Astrocyte (in vitro differentiated cells and primary cell): ENCODE measurements at places on chromosomes 1 and 21.
A peak's percentile ranks its signal among the peaks of the same experiment; 100 is the strongest.

DNA sequence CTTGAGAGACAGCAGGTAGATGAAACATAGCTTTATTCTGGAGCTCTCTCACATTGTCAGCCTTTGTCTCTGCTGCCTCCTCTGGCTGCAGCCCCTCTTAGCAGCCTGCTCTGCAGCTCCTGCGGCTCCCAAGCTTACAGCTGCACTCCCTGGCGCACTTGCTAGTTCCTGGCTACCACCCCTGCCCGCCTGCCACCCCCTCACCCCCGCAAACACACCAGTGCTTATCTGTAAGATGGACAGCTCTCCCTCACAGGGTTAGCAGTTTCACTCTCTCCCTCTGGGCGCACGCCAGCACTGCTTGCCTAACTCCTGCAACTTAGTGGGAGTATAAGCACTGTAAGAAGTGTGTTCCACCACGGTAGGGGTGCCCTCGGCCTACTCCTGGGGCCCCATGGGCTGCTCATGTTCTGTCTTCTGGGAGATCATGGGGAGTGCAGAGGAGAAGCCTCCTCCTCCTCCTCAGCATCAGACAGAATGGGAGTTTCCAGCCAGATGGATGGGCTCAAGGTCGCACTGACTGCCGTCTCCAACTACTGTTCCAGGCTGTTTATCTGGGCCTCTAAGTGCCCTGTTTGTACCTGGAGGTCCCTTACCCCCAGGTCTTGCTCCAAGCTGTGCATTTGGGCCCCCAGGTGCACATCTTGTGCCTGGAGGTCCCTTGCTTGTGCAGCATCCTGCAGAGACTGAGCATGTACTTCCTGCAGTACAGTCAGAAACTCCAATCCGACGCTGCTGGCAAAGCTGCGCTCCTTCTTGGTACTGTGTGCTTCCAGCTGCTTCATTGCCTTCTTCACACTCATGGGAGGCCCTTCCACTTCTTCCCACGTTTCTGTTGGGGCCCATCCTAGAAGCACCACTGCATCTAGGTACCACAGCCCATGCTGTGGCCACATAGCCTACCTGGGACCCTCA, 1388.1 kb downstream of the AMY1C start:
- no peaks in the 10 kb centered on the region for H3K36me3 ChIP-seq
- H3K4me3 ChIP-seq: no peak overlapping the region
- no peak for DNase-seq
- H3K27me3 ChIP-seq: no peaks in the 10 kb centered on the region
- H3K4me1 ChIP-seq: no peaks in the 10 kb centered on the region

DNA sequence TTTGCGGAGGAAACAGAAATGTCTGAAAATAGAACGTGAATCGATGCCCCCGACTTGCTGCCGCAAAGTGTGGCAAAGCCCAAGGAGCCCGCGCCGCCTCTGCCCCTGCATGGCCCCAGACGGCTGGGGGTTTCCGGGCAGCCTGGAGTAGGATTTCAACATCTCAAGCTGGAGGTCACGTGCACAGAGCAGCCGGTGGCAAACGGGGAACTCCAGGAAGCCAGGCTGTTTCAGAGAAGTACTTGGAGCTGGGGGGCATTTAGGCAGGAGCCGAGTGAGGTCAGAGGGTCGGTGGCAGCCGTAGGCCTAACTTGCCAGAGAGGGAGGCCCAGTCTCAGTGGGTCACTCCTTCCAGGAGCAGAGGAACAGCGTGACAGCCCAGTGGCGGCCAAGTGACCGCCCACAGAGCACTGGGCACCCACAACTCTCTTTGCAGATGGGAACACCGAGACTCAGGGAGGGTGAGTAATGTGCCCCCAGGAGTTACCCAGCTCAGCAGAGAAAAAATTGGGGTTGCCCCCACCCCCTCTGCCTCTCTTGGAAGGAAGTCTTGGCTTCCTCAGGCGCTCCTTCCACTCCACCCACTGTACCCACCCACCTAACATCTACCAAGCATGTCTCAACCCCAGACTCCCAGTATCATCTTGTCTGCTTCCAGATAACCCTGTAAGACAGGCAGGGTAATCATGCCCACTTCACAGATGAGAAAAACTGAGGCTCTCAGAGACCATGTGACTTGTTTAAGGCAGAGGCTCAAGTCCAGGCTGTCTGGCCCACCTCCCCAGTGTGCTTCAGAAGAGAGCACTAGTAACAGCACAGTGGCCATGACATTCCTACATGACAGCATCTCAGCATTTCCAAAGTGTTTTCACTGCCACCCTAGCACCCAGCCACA, 179.4 kb downstream of the HIVEP3 start:
- H3K4me1 ChIP-seq: peaks cover 43% of the 10 kb centered on the region
- H3K27ac ChIP-seq: peak overlapping the region; percentile 47
- no peaks in the 10 kb centered on the region for H3K36me3 ChIP-seq

GRCh38 chr1:185367218-185367617, 50.2 kb upstream of the IVNS1ABP start:
- H3K27ac ChIP-seq: no peak overlapping the region
- no peaks in the 10 kb centered on the region for H3K36me3 ChIP-seq
- no peak for DNase-seq
- H3K4me1 ChIP-seq: no peaks in the 10 kb centered on the region

GRCh38 chr1:27912429-27912828, 22.4 kb upstream of the SMPDL3B start:
- DNase-seq: no peak
- peaks cover 11% of the 10 kb centered on the region for H3K36me3 ChIP-seq
- H3K27ac ChIP-seq: no peak overlapping the region

GRCh38 chr1:11273595-11274234, 717 bp downstream of the UBIAD1 start:
- no peaks in the 10 kb centered on the region for H3K36me3 ChIP-seq
- H3K4me3 ChIP-seq: peak overlapping the region; percentile 85
- H3K4me1 ChIP-seq: peaks cover 13% of the 10 kb centered on the region
- H3K27me3 ChIP-seq: no peaks in the 10 kb centered on the region

DNA sequence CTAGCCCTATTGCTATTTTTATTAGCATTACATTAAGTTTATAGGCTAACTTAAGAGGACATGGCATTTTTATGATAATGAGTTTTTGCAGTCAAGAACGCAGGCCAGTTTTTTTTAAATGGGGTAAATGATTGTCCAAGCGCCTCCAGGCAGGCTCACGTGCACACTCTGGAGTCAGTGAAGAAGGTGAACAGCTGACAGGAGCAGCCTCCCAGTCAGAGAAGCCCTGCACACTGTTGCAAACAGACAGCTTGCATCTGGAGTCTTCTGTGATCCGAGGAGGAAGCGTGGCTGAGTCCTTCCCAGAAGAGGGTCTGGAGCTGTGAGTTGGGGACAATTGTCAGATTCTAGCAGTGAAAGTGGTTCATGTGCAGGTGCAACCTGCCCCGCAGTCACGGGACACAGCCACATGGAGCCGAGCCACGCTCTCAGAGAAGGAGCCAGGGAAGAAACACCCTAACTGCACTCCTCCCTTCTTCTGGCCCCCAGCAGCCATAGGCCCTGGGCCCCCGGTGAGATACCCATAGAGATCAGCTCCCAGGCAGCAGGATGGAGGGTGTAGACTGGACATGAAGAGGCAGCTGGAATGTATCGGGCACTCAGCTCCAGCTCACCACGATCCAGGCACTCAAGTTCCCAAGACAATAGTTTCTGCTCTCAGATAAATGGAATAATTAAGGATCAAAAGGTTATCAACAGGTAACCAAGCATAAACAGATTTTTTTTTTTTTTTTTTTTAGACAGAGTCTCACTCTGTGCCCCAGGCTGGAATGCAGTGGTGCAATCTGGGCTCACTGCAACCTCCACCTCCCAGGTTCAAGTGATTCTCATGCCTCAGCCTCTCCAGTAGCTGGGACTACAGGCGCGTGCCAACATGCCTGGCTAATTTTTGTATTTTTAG, 26.4 kb downstream of the CAPN2 start:
- H3K4me3 ChIP-seq: no peak overlapping the region
- no peak for DNase-seq
- peaks cover 35% of the 10 kb centered on the region for H3K4me1 ChIP-seq
- H3K27me3 ChIP-seq: no peaks in the 10 kb centered on the region
- H3K27ac ChIP-seq: peak overlapping the region; percentile 13

DNA sequence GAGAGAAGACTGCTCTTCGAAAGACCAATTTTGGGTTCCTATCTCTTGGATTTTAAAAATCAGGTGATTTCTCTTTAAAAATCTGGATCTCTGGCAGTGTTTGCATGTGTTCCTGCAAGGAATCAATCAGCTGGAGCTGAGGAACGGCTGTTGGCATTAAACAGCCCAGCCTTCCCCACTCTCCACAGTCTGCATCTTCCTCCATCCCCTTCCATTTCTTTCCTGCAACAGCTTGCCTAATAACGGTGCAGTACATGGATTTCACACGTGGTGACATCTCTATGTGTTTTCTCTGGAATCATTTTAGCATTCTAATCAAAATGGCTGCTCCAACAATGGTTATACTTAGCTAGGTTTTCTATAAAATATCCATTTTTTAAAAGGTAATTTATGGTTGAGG, 20.0 kb downstream of the RIPPLY3 start:
- no peaks in the 10 kb centered on the region for H3K4me1 ChIP-seq
- no peak for DNase-seq
- H3K36me3 ChIP-seq: no peaks in the 10 kb centered on the region
- H3K27me3 ChIP-seq: peaks cover 8% of the 10 kb centered on the region

DNA sequence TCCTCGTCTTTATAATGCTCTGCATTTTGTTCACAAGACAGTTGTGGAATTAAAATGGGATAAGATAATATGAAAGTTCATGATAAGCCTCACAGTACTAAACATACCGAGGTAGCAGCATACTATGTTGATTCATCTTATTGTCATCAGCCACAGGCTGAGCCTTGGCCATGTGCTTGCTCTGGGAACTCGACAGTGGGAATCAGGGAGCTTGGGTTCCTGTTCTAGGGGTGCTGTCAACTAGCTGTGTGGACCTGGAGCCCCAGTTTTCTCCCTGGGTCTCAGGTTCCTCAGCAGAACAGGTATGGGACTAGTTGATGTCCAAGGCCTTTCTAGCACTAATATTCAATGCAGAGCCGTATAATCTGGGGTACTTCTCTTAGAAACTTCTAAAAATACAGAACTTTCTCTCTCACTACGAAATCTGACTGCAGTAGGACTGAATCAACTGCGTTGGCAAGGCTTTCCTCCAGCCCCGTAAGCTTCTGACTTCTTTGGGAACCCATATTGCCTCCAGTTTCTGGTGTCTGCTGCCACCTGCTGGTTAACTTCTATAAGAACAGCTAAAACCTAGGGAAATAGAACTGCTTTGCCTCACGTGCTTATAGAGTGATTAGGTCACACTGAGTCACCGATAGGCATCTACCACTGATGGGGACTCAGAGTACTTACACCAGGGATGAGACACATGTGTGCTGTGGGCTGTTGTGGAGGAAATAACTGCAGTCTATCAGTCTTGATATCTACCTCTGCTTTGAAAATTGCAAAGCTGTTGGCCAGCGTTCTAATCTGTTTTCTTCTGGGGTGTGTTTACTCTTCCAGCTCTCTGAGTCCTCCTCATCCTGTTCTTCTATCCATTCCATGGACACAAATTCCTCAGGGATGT, 110.9 kb downstream of the RGL1 start:
- H3K4me3 ChIP-seq: peak overlapping the region; percentile 9
- H3K36me3 ChIP-seq: no peaks in the 10 kb centered on the region
- peak; percentile 92 for DNase-seq
- H3K27me3 ChIP-seq: no peaks in the 10 kb centered on the region
- H3K4me1 ChIP-seq: peaks cover 12% of the 10 kb centered on the region

- H3K27ac ChIP-seq: peak overlapping the region; percentile 63
- peak; percentile 62 for DNase-seq
- no peaks in the 10 kb centered on the region for H3K27me3 ChIP-seq
Measured at GRCh38 chr21:16085421-16085820, 355.6 kb downstream of the USP25 start.

DNA sequence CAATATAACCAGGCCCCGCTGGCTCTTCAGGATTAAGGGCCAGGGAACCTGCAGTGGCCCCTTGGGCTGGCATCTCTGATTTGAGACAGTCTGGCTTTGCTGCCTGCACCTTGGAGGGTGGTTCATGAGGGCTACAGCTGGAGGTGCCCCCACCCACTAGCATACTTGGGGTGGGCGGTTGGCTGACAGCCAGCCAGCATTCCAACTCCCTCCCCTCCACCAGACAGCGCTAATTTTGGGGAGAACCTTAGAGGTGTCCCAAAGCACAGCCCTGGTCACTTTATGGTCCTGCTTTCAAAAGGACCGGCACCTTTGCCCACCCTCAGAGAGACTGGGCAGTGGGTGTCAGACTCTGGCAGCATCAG, 180.7 kb upstream of the VAMP3 start:
- H3K36me3 ChIP-seq: no peaks in the 10 kb centered on the region
- no peak overlapping the region for H3K4me3 ChIP-seq
- no peak for DNase-seq
- H3K4me1 ChIP-seq: no peaks in the 10 kb centered on the region
- H3K27me3 ChIP-seq: no peaks in the 10 kb centered on the region

DNA sequence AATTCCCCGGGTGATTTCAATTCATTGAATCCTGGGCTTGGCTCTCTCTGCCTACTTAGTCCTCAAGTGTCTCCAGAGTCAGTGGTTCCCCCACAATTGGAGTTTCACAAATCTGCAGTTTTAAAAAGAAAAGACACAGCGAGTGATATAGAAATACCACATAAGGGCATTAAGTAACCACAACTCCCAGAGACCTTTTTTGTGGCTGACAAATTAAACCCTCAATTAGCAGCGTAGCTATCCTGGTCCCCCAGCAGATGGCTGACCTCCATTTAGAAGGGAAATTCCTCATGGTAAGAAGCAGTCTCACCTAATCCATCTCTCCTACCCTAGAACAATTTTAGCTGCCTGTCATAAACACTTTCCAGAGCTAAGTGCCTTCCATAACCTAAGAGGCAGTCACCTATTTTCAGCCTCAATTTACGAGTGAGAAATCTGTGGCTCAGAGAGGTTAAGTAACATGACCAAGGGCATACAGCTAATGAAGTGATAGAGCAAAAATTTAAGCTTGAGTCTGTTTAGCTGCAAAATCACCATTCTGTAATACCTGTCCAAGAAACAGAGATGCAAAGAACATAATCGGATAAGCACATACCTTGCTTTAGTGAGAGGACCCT, 56.0 kb upstream of the NBPF3 start:
- H3K27ac ChIP-seq: no peak overlapping the region
- peaks cover 15% of the 10 kb centered on the region for H3K27me3 ChIP-seq
- no peak overlapping the region for H3K4me3 ChIP-seq
- no peak for DNase-seq
- no peaks in the 10 kb centered on the region for H3K36me3 ChIP-seq
- H3K4me1 ChIP-seq: no peaks in the 10 kb centered on the region

DNA sequence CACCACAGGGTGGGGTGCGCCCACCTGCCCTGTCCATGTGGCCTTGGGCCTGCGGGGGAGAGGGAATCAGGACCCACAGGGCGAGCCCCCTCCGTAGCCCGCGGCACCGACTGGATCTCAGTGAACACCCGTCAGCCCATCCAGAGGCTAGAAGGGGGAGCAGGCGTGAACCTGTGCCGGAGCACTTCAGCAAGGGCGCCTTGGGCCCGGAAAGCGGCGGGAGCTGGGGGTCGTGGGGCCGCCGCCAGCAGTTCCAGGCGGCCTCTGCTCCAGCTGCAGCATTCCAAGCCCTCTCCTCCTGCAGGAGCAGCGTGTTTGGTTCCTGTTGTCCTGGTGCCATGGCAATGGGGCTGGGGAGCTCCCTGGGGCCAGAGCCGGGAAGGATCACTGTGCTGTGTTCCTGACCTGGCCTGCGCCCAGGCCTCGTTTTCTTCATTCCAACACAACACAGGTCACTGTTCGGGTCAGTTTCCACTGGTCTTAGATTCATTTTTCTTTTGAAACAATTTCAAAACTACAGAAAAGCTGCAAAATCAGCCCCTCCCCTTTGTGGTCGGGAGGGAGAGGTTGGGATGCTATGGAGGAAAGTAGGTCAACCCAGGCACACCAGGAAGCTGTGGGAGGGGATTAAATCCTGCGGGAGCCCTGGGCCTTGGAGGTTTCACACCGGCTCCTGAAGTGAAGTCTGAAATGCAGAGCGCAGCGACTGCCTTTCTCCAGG, 18.8 kb downstream of the SLX9 start:
- H3K4me3 ChIP-seq: no peak overlapping the region
- H3K36me3 ChIP-seq: peaks cover 6% of the 10 kb centered on the region
- H3K4me1 ChIP-seq: peaks cover 47% of the 10 kb centered on the region
